ENCODE measurements at places on chromosomes 1 and 21.

DNA sequence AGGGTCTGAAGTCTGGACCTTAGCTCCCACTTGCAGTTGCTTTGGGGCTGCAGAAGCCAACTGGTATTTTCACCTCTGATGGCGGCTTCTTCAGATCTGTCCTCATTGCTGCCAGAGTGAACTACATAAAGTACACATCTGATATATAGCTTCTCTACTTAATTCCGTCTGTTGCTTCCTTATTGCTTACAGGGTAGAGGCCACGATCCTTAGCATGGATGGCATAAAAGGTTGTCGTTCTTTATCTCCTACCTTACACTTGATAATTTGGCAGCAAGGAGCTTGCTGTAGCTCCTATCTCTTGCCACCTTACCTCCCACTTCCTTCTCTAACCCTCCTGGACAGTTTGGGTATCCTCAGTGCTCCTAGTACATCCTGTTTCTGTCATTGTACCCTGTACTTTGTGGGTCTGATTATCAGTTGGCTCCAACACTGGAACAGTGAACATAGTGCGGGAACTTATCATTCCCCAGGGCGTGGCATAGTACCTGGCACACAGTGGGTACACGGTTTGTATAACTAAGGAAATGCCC lies 30.9 kb upstream of the NBL1 start:
- DNase-seq, result no peak

DNA sequence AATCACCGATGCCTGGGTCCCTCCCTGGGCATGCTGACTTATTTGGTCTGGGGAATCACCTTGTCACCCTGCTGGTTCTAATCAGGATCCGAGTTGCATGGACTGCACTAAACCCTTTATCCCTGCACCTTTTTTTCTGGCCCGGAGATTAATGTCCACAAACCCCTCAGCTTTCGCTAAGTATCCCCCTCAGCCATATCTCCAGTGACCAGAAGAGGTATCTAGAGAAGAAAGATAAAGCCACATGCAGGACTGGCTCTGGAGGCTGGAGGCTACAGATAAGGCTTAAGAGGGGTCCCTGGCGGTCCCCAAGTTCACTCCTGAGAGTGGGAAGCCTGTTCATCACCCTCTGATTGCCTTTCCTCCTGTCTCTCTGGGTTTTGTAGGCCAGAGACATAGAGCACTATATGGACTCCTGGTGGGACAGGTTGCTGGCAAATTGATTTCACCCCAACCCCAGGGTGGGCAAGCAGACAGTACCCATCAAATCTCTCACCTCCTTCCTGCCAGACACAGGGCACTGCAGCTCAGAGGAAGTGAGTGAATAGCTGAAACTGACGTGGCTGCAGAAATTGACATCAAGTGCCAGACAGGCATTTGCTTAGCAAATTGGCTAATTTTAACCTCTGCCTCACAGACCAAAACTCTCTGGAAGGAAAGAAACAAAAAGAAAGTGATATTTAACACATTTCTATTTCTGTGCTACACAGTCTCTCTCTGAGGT lies 38.8 kb downstream of the HMGB4 start:
- DNase-seq, result no peak

- no peak for DNase-seq
These were observed 15.4 kb downstream of the ZNHIT6 start for GRCh38 chr1:85692730-85693314.

DNA sequence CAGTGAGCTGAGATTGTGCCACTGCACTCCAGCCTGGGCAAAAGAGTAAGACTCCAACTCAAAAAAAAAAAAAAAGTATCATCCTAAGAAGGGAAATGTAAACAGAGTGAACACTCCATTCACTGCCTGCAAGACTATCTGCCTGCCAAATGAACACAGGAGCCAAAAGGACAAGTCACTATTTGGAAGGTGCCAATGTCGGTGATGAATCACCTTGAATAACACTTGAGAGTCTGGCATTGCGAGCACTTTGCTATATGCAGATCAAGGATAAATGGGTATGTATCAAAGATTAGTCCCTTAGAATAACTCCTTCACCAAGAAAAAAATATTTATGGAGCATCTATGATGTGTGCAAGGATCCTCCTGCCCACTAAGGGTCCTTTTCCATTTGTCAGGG lies 6.6 kb downstream of the UBR4 start:
- no peak for DNase-seq

GRCh38 chr1:145828367-145829026 lies 4.5 kb downstream of the POLR3C start:
- no peak for DNase-seq

DNA sequence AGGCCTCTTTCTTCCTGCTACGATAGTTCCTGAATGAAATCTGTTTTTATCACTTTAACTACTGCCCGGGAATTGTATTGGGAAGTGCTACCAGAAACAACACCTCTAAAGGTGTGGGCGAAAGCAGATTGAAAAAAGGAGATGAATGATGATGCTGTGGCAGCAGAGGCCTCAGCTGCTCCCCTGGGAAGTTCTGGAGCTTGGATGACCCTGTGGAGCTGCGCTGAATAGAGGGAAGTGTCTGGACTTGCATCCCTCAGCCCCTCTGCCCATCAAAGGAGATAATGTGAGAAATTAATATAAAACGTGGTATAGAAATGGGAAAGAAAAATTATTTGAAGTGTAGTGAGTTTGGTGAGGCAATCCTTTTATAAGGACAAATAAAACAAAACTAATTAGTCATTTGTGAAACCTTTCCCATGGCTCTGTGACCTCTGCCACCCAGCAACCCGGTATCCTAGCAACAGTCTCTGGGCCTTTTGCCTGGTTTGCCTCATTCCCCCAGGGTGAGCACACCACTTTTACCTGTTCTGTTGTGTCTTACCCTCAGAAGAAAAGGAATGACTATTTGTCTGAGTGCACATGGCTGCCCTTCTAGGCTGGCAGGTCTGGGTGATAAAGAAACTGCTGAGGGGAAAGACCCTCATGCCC lies 21.3 kb downstream of the OVAAL start:
- DNase-seq, result no peak

DNA sequence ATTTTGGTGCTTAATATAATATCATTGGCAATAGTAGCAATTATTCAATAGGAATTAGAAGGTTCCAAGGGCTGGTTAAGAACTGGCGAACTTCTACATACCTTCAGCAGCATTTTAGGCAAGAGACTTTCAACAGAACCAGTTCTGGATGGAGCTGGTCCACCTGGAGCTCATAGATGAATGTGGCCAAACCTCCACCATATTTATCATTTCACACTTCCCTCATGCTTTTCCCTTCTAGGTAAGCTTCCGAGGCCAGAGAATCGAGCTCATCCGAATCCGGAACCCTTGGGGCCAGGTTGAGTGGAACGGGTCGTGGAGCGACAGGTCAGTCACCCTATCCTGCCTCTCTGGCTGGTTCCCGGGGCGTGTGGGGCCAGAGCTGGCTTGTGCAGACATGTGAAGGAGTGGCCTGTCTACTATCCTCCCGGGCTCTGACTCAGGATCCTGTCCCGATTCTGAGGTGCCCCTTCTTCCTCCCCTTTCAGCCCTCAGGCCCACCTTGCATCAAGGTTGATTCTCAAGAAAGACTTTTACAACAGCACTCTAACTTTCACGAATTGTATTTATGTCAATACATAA lies 24.7 kb downstream of the CAPN9 start:
- no peak for DNase-seq

- no peak for DNase-seq
These were observed 1.3 kb upstream of the H3-3A start for GRCh38 chr1:226061068-226061840.

GRCh38 chr1:17706445-17706844 lies 48.7 kb upstream of the ACTL8 start:
- DNase-seq, result no peak

- no peak for DNase-seq
These were observed 34.1 kb downstream of the EXTL2 start for GRCh38 chr1:100860397-100860991.

- no peak for DNase-seq
These were observed 12.9 kb upstream of the IL19 start for GRCh38 chr1:206757524-206758266.

DNA sequence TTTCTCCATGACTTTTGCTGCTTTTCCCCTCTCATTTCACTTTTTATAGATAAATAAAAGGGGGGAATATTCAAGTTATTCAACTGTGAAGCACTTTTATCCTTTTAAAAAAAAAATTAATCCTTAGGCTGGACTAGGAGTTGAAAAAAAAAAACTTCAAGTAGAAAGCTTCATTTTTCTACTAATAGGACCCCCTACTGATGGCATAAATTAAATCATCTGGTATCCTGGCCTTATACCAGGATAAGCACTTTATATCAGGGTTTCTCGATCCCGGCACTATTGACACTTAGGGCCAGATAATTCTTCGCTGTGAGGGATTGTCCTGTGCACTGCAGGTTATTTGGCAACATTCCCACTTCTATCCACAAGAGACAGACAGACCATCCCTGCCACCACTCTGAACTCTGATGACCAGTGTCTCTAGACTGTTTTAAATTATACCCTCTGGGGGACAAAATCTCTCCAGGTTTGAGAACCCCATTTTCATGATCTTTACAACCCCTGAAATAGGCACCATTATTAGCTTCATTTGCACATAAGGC lies 17.6 kb downstream of the USP33 start:
- DNase-seq, result no peak

GRCh38 chr1:3928586-3928985 lies 28.5 kb upstream of the C1orf174 start:
- DNase-seq, result no peak

GRCh38 chr1:6864166-6864565 lies 78.9 kb downstream of the CAMTA1 start:
- DNase-seq, result no peak

DNA sequence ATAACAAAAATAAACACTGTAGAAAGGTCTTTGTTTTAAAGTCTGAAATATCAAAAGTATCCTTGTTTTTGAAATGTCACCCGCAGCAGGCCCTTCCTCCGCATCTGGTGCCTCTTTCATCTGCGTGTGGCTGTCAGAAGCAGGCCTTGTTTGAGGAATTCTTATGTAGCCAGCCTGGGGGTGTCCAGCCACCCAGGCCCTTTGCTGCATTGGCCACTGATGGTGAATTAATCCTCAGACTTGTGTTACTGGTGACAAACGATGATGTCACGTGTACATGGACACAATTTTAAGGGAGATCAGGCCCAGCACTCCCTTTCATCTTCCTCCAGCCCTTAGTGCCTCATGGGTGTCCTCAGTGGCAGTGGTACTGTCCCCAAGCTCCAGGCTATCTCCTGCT lies 208.0 kb upstream of the GALNT2 start:
- no peak for DNase-seq

DNA sequence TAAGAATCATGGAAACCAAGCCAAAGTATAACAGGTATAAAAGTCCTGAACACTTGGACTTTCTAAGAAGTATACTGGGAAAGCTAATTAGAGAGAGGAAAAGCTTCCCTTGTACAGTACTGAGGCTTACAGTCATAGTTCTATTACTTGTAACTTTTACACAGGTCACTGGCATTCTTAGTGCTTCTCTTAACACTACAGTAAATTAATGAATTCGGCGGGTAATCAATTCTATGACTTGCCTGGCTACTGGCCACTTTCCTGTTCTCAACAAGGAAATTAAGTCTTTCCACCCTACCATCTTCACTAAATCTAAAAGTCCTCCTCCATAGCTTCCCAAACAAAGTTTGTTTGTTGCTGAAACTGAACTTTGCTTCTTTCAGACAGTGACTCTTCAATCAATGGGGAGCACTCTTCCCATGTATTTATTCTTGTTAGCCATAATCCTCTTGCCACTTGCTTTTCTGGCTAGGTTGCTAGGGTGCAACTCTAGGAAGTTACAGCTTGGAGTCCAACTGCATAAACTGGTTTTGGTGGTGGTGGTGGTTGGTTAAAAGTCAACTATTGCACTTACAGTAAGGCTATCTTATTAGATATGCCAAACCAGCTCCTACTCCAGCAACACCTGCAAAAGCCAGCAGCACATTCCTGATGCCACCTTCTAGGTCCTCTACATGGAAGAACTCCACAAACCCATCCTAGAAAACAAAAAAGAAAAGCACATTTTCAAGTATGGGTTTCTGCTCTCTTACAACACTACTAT lies 2.4 kb downstream of the MCL1 start:
- DNase-seq, result no peak

DNA sequence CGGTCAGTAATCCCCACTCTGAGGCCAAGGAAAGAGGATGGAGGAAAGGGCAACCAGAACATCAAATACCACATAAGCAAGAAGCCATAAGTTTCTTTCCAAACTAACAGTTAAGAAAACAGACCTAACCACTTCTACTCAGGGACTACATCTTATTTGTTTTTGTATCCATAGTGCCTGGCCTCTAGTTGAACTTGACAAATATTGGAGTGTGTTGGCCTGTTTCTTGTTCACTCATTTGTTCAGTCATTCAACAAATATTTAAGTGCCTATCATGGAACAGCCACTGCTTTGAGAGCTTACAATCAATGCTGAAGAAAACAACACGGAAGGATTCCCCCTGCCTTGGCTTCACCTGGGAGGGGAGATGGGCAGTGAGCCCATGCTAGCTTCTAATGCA lies 69.7 kb downstream of the ST6GALNAC3 start:
- DNase-seq, result no peak

- no peak for DNase-seq
These were observed 177.9 kb downstream of the CDC42BPA start for GRCh38 chr1:227140376-227140775.

All from type B pancreatic cell (in vitro differentiated cells).